ENCODE measurements at places on chromosomes 3 and 15. TPM values are rescaled to one million over a fixed set of nuclear protein-coding genes. Genes with fewer than 3 reads are reported as not detected.

The ACAN gene
- total RNA-seq: 10.3 TPM

The PEX11A gene
- 7.7 TPM for total RNA-seq

The CAV3 gene
- not detected for total RNA-seq

The MEX3B gene
- 0.91 TPM for total RNA-seq

- DNase-seq: no peak
These were observed 550.7 kb upstream of the LMCD1 start for GRCh38 chr3:7950890-7951289.

DNA sequence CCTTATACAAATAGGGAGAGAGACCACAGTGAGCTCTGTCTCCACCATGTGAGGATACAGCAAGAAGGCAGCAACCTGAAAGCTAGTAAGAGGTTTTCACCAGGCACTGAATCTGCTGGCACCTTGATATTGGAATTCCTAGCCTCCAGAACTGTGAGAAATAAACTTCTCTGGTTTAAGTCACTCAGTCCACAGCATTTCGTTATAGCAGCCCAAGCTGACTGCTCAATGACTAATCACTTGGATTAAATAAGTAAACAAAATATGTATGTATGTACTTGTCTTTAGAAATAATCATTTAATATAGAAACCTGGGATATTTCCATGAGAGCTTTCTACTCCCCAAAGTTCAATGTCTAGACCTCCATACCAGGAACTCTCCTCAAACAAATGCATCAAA lies 162.0 kb downstream of the IMPG2 start:
- no peak for DNase-seq

DNA sequence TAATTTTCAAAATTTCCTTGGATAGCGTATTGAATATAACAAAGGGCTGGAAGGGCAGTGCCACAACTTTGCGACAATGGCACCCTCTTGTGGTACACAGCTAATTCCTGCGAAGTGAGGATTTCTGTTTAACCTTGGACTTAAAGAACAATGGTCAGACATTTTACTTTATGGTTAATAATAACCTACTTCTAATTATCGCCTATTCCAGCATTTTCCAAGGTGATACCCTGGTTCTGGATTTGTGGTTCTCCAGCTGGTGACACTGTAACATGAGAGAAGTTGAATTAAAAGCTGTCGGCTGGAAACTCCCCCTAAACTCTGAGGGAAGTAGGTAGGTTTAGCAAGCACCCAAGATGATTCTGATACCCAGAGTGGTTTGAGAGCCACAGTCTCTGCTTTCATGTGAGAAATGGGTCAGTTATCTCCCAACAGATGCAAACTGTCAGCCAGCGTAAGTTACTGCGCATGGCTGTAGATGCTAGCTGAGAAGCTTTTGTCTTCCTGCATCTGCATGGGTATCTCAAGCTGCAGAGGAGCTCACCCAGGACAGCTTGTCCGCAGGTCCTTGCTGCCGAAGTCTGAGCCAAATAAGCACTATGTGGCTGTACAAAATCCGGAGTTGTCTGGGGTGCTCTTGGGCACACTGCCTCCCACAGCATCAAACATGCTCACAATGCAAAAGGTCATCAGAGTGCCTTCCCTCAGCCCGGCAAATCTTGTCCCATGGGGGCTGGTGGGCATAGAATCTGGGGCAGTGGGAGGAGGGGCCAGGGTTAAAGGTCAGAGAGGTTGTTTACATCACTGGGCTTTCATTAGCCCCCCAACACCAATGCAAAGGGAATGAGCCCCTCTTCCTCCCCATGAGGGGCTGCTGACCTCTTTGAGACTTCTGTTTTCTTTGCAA lies 6.6 kb upstream of the CHSY1 start:
- peak; percentile 87 for DNase-seq

DNA sequence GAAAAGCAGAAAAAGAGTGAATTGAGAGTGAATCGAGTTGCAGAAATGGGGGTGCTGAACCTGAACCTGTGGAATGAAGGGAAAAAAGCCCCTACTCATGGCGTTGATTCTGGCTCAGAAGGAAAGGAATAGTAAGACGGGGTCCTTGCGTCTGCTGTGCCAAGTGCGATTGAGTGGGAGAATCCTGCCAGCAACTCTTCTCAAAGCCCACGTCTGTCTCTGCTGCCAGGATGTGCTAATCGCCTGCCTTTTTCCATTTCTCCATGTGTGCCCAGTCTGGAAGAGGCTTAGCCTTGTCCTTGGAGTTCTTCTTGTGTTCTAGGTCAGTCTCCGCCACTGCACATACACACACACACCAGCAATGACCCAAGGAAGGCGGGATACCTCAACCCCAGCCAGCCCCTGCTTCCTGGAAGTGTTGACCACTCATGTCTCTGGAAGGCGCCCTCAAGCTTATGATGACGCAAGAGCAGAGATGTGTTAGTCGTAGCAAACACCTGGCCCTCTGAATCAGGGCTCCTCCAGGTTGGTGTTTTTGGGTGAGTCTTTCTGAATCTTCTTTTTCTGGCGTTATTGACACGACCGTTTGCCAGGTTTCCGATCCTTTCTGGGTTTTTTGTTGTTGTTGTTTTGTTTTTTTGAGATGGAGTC lies 262.4 kb upstream of the PROK2 start:
- no peak for DNase-seq

DNA sequence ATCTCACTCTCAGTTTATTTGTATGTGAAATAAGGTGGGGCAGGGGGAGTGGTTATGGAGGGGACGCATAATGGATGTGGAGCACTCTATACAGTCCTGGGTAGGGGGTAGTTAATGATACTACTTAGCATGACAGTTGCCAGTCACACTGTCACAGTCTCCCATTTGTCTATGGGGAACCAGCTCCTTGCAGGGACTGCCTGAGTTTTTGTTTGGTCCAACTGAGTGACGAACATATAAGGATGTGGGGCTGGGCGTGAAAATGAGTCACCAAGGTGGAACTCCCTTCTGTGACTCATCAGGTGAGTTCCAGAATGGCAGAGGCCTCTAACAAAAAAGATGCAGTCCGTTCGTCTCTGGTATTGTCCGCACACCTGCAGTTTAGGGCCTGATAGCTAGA lies 235.3 kb upstream of the ST8SIA2 start:
- DNase-seq: no peak

DNA sequence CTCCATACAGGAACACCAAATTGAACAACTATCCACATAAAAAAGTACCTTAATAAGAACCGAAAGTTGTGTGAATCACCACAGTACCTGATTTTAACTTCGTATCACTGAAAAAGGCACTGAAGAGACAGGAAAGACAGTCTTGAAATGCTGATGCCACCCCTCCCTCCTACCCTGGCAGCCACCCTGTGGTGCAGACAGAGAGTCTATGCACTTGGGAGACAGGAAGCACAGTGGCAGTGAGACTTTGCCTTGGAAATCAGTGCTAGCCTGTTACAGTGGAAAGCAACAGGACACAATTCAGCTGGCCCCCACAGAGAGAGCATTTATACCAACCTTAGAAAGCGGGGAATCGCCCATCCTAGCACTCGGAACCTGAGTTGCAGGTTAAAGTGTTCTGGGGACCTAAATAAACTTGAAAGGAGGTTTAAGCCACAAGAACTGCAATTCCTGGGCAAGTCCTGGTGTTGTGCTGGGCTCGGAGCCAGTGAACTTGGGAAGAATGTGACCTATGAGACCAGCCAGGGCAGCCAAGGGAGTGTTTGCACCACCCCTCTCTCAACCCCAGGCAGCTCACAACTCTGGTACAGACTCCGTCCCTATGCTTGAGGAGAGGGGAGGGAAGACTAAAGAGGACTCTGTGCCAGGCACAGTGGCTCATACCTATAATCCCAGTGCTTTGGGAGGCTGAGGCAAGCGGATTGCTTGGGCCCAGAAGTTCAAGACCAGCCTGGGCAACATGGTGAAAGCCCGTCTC lies 240.1 kb downstream of the ISL2 start:
- DNase-seq: no peak

GRCh38 chr3:13879946-13880810 lies at the start of gene WNT7A:
Gene WNT7A, minus strand, starts transcription at chr3:13880071. Its CDS starts 255 bp downstream, at chr3:13879816.
- peak; percentile 63 for DNase-seq

GRCh38 chr3:36681867-36682266 lies 82.5 kb downstream of the DCLK3 start:
- no peak for DNase-seq

Measured in kidney (tissue), 22 donors.